ENCODE measurements at places on chromosomes 2 and 18. TPM values are rescaled to one million over a fixed set of nuclear protein-coding genes. Genes with fewer than 3 reads are reported as not detected.

- DNase-seq: no peak
Measured at GRCh38 chr2:76640905-76641304, 881.3 kb downstream of the LRRTM4 start.

PROM2 gene
- 0.04 TPM for polyA plus RNA-seq

DNA sequence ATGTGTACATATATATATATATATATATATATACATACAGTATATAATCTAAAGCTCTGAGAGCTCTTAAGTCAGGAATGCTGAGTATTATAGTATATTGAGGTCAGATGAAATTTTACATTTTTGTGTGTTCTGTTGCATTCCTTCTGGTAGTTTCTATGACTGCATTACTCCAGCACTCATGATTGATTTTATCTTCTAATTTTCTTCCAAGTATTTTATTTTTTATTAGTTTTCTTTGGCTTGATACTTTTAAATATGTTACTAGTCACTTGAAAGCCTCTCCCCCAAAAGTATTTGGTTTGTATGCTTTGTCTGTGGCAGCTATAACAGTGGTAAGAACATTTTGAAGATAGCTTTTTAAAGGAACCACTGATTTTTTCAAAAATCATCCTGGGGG lies 25.0 kb downstream of the METTL21A start:
- no peak for DNase-seq

C2orf76 gene
- polyA plus RNA-seq: 14.2 TPM

DNA sequence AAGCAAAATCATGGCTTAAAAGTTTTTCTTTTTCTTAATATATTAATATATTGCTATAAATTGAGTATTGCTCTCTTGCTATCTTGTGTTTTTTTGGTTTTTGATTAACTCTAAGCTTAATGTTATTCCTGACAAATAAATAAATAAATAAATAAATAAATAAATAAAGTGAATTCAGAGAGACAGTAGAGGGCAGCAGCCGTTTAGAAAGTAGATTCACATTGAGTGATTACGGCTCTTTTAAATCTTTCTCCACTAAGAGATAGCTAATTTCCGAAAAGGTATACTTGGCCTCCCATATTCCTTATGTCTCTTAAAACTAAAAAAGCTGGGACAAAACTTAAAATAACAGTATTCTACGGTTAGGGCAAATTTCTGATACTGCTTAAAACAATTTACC lies 34.3 kb downstream of the MSH2 start:
- peak; percentile 40 for DNase-seq

GRCh38 chr2:227504700-227505099 lies 32.7 kb downstream of the AGFG1 start:
- DNase-seq: no peak

VIL1 gene
- 1.2 TPM for polyA plus RNA-seq

MOGAT1 gene
- polyA plus RNA-seq: not detected

TBR1 gene
- polyA plus RNA-seq: 0.07 TPM

CFC1 gene
- not detected for polyA plus RNA-seq

DNA sequence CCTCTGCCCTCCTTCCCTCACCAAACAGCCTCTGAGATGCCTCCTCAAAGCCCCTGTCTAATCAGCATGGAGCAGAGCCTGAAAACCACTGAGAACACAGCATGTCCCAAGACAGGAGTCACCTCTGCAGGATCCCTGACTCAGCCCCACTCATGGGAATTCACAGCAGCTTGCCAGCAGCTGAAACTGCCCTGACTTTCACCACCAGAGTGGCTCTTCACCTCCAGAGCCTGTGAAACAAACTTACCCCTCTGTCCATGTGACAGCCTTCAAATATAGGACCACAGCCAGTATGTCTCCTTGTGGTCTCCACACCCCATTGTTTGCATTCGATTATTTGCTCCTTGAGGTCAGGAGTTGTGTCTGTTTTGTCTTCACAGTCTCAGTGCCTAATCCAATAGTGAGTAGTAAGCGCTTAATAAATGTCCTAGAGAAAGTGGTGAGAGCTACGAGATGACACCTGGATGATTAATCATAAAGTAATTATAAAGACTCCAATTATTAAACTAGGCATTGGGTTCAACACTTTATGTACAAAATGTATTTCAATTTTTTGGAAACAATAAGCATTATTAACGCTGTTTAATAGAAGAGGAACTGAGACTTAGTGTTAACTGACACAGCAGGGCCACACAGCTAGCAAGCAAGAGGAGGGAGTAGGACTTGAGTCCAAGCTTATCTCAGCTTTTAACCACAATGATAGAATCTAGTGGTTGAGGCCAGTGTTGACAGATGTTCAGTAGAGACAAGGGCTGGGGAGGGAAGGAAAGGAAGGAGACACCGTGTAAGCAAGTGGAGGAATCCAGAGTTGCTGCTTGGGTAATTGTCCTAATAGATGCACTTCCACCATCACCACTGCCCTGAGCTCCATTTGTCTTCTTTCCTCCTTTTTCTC lies 358.7 kb upstream of the TNP1 start:
- no peak for DNase-seq

ETAA1 gene
- polyA plus RNA-seq: 14.5 TPM

DAW1 gene
- polyA plus RNA-seq: 2.0 TPM

DNA sequence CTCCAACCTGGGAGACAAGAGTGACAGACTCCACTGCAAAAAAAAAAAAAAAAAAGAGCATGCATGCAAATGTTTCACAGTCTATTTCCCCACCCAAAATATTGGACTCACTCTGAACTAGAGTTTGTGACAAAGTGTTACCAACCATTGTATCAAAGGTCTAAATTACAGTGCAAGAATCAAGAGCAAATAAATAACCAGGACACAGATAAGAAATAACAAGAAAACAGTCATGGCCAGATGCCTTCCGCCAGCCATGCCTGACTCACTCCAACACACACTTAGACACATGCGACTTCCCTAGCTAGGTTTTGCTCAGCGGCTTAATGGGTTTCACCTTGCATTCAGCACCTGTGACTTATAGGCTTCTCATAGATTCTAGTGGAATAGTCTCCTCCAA lies 62.8 kb downstream of the CYB5A start:
- no peak for DNase-seq

KIF5C gene
- polyA plus RNA-seq: 0.28 TPM

DNA sequence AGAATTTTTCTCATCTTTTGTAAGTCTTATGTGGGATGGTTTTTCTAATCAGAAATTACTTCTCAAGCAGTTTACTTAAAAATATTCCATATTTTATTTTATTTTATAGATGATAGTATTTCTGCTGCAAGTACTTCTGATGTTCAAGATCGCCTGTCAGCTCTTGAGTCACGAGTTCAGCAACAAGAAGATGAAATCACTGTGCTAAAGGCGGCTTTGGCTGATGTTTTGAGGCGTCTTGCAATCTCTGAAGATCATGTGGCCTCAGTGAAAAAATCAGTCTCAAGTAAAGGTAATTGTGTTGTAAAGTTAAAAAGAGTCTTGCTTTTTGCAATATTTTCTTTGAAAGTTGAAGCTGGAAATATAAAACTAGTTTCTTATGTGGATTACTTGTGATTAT lies 76.2 kb downstream of the EML4 start:
- no peak for DNase-seq

DNA sequence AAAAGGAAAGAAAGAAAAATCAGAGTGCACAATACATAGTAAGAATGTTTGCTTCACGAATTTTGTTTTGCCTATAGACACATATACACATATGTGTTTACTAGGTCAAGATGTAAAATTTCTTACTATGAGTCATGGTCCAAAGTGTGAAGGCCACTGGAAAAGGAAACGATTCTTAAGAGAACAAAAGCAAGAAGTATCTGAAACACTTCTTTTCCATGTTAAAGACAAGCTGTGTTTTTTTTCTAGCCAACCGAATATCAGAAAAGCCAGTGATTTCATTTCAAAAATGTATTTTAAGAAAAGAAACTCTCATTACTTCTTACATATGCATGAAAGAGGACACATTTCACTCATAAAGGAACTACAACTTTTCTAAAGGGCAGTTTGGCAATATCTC lies 24.9 kb downstream of the PECR start:
- peak; percentile 12 for DNase-seq

DNA sequence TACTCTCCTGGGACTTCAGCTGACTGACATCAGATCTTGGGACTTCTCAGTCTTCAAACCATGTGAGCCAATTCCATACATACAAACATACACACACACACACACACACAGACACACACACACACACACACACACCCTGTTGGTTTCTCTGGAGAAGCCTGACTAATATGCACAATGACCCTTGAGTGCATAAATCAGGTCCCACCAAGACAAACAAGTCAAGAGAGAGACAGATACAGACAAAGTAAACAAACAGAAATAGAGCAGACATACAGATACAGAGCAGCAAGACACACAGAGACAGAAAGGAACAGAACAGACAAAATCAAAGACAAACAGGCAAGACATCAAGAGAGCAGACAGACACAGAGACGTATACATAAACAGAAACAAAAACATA lies 43.8 kb upstream of the DDX18 start:
- DNase-seq: no peak

GRCh38 chr18:50289108-50289443 lies 1.6 kb upstream of the CXXC1 start:
- no peak for DNase-seq

MGAT4A gene
- polyA plus RNA-seq: 0.61 TPM

DNA sequence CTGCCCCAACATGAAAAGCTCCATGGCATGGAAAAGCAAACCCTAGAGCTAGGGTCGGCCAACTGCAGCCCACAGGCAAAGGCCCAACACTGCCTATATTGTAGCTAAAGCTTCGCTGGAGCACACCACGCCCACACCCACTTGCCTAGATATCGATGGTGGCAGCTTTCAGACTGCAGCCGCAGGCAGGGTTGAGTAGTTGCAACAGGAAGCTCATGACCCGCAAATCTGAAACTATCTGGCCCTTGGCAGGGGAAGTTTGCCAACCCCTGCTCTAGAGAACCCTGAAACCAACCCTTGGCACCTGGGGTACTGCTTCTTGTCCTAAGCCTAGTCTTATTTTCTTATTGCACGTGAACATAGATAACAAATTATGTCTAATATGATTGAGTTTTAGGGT lies 250.0 kb downstream of the SOX11 start:
- DNase-seq: no peak

FER1L5 gene
- not detected for polyA plus RNA-seq

COL6A3 gene
- polyA plus RNA-seq: 0.10 TPM

MC2R gene
- polyA plus RNA-seq: not detected

GRCh38 chr2:218691234-218691633 lies 19.3 kb downstream of the STK36 start:
- DNase-seq: no peak

GRCh38 chr2:216716109-216716508 lies 20.8 kb upstream of the IGFBP5 start:
- DNase-seq: no peak

GRCh38 chr2:26542676-26543505 lies 65.0 kb upstream of the OTOF start:
- DNase-seq: no peak

- DNase-seq: no peak
Measured at GRCh38 chr18:6406075-6406909, 8.4 kb downstream of the L3MBTL4 start.

GRCh38 chr18:80190311-80190710 lies 57.0 kb downstream of the PARD6G start:
- DNase-seq: no peak

GRCh38 chr2:178911039-178911438 lies 103.8 kb upstream of the TTN start:
- DNase-seq: no peak

- no peak for DNase-seq
Measured at GRCh38 chr18:48975120-48975816, 24.5 kb upstream of the SMAD7 start.

DNA sequence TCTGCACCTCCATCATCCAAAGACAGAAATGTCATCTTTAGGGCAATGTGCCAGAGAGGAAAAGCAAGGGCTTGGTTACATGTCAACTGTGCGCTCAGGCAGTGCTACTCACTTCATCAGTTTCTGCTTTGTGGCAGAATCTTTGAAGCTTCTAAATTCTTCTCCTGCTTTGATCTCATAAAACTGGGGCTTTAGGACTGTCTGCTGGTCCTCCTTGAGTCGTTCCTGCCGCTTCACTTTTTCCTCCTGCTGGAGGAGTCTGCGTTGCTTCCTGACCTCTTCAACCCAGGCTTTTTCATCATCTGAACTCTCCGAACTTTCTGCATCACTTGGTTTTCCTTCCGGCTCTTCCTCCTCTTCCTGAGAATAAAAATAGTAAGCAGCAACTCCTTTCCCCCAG lies 100.8 kb downstream of the NOL10 start:
- no peak for DNase-seq

DNA sequence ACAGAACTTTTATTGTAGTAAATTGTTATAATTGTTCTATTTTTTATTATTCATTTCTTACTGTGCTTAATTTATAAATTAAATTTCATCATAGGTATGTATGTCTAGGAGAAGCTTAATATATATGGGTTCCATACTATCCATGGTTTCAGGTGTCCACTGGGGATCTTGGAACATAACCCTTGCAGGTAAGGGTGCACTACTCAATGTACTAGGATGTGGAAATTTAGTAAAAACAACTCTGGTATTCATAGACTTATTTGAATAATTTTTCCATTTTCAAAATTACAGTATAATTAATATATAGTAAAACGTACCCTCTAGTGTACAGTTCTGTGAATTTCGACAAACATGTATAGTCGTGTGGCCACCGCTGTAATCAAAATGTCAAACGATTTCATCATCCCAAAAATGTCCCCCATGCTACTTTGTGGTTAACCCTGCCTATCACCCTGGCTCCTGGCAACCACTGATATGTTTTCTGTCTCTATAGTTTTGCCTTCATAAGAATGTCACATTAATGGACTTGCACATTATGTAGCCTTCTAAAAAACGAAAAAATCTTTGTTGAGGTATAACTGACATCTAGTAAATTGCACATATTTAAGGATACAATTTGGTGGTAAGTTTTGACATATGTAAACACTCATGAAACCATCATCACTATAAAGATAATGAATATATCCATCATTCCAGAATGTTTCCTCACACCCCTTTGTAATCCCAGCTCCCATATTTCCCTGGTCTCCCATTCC lies 45.7 kb downstream of the ARL5A start:
- no peak for DNase-seq

MROH2A gene
- 0.04 TPM for polyA plus RNA-seq

- DNase-seq: peak; percentile 17
Measured at GRCh38 chr2:70516596-70516995, 37.0 kb downstream of the TGFA start.
